NCI-H1436 treated with DMSO at 0.1 percent for 48 hours (cell line): ENCODE measurements at places on chromosomes 1 and 21.

GRCh38 chr1:178563099-178563820, 50.4 kb downstream of the TEX35 start:
- no peak for DNase-seq

DNA sequence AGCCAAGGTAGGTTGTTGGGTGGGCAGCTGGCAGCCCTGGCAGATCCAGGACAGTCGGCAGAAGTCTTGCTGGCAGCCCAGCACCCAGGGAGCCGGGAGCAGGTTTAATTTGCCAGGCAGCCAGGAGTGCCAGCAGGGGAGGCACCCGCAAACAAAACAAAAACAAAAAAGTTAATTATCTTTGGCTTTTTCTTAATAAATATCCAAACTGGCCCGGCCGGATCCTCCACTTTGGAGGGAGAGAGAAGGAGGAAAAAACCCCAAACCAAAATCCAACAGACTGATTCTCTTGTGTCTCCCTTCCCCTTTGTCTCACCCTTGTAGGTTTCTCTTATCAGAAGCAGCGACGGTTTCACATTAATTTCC, 97.0 kb downstream of the CASZ1 start:
- no peak for DNase-seq

DNA sequence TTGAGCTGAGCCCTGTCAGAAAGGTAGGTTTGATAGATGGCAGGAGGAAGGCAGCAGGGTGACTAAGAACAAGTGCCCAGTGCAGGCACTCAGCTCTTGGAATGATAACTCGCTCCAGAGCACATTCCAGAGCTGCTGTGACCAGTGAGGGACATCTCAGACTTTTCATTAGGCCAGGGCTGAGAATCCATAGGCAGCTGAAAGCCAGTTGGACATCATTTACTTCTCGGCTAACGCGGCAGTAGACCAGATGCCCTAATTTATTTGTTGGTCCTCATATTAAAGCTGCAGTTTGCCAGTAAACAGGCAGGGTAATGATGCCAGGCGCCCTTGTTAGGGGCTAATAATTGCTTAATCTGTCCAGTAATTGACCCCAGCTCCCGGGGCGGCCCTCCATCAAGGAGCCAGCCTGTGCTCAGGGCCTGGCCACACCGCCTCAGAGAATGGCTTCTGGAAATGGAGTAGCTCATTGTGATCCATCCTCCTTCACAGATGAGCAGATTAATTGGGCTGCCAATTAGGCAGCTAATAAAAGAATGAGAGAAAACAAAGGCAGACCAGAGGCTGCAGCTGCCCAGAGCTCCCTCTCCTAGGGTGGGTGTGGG, 122.0 kb downstream of the BEND5 start:
- DNase-seq = no peak

DNA sequence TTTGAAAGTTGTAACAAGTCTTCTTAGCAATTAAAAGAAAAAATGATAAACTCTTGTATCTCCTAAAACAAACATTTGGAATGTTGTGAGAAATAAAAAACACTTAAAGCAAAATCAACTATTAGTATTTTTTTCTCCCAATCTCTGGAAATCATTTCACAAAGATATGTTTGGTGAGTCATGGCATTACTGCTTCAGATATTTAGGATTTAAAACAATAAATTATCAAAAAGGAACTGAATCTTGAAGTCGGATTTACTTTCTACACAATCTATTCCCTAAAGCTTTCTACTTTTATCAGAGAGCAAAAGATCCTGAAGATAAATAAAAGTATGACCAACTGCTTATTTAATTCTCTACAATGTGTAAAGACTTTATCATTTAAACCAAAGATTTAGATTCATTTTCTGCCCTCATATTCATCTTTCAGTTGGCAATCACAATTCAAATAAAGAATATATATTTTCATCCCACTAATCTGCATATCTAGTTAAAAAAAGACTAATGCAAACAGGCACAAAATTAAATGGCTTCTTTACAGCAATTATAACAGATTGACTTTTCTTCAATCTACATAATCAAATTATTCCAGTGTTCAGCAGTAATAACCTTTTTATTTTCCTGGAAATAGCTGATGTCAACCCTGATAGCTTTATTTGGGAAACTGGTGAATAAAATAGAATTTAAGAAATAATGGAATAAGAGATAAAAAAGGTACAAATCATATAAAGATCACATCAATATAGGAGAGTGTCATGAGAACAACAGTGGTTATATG, 230.0 kb downstream of the COP1 start:
- no peak for DNase-seq

- DNase-seq = no peak
Measured at GRCh38 chr1:36087233-36088123, 1.2 kb upstream of the ADPRS start.

- DNase-seq = no peak
Measured at GRCh38 chr1:210912752-210913151, 221.2 kb downstream of the KCNH1 start.
